ENCODE measurements at places on chromosomes 1 and 21.
A peak's percentile ranks its signal among the peaks of the same experiment; 100 is the strongest.

- peak; percentile 81 for DNase-seq
Observed at GRCh38 chr1:6991266-6991665, 206.0 kb downstream of the CAMTA1 start.

GRCh38 chr1:32981003-32981901 lies 16.6 kb upstream of the RNF19B start:
- DNase-seq = peak; percentile 84

GRCh38 chr1:32830092-32830852 lies 12.8 kb downstream of the S100PBP start:
- no peak for DNase-seq

DNA sequence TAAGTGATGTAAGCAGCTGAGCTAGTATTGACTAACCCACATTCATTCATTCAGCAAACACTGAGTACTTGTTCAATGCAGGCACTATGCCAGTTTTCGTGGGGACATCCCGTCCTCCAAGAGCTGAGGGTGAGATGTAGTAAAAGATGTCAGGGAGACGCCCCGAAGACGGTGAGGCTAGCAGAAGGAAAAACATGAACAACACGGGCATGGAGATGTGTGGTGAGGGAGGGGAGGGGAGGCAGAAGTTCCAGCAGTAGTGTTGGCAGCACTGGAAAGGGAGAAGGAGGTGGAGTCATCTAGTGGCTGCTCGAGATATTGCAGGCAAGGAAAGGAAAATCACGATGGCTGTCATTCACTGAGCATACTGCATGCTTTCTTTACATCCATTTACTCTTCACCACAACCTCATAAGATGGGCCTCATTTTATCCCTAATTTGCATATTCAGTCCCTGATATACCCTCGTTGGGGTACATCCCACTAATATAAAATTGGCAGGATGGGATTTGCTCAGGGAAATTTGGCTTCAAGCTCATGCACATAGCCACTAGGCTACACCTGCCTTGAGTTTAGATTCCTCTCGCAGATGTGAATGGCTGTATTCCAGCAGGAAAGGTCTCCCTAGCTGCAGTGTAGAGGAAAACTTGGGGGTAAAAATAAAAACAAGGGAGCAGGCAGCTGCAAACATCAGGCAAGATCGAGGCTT lies 14.5 kb downstream of the PDZK1IP1 start:
- DNase-seq = peak; percentile 64

DNA sequence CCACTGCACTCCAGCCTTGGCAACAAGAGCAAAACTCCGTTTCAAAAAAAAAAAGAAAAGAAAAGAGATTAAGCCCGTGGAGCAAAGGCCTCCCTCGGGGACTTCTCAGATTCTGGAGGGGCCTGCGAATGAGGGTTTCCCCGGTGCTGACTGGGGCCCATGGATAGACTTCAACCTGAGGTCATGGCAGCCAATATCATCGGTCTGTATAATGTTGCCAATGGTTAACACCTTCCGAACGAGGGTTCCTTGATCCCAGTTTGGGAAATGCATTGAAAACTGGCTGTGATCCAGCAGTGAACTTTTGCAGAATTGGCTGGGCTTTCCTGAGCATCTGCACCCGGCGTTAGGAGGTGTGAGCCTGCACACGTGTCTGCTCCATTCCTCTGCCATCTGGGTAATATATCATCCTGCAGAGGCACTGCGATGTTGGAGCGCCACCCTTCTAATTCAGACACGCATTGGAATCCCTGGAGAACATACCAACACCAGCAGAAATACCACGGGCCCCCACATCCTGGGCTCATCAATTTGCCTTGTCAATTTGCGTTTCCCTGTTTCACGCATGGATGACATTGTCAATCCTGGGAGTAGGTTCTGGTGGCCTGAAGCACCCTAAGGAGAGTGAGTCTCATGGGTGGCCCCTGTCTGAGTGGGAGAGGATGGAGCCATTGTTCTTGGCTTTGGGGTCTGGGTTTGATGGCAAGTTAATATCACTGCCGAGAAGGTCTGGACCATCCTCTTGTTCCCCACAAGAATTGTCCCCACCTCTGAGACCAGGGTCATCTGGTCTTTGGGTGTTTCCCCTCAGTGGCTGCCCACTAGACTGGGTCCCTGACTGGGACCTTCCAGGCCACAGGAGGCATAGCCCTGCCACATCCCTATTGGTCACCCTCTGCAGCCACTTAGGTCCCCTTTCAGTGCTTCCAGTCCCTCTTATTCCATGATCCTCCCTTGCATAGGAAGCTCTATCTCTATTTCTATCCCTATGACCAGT lies 441.0 kb downstream of the PTPRU start:
- DNase-seq = no peak

DNA sequence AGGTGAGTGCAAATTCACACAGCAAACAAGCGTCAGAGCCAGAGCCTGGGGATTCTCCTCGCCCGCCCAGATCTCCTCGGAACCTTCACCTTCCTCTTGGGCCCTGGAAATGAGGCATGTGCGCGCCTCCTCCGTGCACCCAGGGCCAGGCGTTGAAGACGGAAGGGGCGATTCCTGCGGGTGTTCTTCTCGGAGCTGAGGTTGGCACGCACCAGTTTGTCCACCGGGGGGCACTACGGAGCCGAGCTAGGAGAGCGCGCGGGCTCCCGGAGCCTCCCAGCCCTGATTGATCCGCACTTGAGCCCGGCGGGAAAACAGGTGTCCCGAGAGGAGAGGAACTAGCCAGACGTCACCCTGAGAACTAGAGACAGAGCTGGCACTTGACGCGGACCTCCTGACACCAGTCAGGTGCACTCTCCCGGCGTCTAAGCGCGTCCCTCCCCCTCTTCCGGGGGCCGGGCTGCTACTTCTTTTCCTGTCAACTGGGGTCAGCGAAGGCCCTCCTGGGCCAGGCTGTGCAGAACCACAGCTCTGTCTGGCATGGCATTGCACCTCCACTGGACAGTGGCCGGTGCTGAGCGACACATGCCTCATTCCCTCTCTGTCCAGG lies 18.3 kb upstream of the SERINC2 start:
- peak; percentile 75 for DNase-seq

GRCh38 chr1:59113876-59114457 lies 182.9 kb upstream of the FGGY start:
- DNase-seq = no peak

- no peak for DNase-seq
Observed at GRCh38 chr1:37657620-37658412, 23.1 kb upstream of the RSPO1 start.

- DNase-seq = no peak
Observed at GRCh38 chr21:42763581-42764442, 110.4 kb downstream of the PDE9A start.

- DNase-seq = peak; percentile 44
Observed at GRCh38 chr1:153587314-153587713, 21.7 kb upstream of the S100A2 start.

- DNase-seq = no peak
Observed at GRCh38 chr1:33273406-33273805, 17.1 kb downstream of the ZNF362 start.

DNA sequence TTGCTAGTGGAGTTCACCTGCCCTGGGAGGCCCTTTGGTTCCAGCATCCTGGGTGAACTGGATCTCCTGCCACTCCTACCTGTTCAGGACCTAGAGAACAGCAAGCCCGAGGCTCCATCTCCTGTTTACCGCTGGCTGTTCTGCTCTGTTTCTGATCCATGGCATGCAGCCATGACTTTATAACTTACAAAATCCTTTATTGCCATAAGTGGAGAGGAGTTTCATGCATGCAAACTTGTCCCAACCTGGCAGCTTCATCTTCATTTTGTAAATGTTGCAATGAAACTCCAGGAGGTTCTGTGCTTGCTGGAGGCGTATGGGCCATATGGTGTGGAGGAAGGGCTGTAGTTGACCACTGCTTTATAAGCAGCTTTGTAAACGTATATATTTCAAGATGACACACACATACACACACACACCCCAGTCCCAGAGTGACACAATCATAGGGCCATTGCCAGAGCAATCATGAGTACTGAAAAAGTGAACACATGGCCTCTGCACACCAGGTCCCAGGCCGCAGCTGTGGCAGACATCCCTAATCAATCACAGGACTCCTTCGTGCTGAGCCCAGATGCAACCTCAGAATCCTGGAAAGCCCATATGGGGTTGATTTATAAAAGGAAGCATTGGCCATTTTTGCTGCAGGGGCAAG lies 69.0 kb downstream of the UBIAD1 start:
- no peak for DNase-seq

DNA sequence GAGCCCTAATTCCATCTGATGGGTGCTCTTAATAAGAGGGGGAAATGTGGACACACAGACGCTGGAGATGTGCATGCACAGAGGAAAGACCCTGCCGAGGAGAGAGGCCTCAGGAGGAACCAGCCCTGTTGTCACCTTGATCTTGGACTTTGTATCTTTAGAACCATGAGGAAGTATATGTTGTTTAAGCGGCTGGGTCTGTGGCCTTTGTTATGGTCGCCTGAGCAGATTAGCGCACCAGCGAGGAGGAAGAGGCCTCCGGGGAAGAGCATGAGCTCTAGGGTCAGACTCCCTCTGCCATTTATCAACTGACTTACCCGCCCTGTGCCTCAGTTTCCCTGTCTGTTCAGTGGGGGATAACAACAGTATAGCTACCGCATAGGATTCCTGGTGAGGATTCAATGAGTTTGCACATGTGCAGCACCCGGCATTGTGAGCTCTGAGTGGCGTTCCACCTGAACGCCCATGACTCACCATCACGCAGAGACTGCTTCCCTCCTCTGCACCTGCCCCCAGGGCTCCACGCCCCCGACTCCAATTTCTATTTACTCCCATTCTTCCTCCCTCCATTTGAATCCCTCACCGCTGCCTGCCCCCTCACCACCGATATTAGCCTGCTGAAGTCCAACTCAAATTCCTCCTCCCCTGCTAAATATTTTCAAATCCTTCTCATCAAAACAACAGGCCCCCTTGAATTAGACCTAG lies 67.2 kb downstream of the ATP5PO start:
- no peak for DNase-seq

- no peak for DNase-seq
Observed at GRCh38 chr1:1221887-1222574, 8.1 kb upstream of the TNFRSF4 start.

DNA sequence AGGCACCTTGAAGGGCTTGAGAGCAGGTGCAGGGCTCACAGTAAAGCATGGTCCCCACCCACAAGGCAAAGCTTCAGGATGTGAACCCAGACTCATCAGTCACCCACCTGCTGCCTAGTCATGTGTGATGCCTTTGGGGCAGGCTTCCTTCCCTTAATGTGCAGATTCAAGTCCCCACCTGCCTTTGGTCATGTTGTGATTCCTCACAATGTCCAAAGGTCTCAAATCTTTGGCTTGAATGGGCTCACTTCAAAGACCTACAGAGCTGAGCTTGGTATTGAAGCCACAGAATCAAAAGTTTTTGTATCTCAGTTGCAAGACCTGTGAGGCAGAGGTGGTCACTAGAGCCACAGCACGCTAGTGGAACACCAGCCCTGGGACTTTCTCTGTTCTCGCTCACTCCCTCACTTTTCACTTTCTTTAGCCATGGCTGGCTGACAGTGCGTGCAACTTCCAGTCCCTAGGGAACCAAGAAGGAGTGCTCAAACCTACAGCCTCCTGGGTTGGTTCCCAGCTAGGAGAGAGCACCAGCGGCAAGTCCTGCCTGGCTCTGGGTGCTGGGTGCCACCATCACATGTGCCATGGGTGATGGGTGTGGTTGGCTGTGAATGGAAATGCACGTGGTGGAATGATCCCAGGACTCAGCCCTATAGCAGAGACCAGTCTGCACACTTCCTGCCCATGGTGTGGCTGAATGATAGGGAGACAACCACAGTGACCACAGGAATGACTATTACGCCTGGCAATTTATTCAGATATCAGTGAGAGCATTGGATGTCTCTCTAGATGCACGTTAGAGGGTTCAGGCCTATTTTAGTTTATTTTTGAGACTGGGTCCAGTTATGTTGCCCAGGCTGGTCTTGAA lies 26.4 kb upstream of the CLIC6 start:
- DNase-seq = peak; percentile 96

DNA sequence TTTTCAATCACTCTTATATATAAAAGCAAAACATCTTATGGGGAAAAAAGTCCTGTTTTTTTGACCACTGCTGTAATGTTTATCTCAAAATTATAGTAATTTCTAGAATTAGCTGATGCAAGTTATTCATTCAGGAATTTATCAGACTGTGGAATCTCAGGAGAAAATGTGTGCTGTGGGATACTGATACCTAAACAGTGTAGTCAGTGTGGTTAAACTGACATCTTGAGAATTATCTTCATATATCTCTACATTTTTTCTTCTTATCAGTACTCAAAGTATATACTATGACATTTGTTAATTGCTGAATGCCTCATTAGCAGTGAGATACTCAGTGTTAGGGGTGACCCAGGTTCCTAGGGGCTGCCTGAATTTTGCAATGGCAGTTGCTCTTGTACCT lies 839.3 kb downstream of the KCNT2 start:
- no peak for DNase-seq

- no peak for DNase-seq
Observed at GRCh38 chr1:231958448-231958847, 331.9 kb downstream of the DISC1 start.

DNA sequence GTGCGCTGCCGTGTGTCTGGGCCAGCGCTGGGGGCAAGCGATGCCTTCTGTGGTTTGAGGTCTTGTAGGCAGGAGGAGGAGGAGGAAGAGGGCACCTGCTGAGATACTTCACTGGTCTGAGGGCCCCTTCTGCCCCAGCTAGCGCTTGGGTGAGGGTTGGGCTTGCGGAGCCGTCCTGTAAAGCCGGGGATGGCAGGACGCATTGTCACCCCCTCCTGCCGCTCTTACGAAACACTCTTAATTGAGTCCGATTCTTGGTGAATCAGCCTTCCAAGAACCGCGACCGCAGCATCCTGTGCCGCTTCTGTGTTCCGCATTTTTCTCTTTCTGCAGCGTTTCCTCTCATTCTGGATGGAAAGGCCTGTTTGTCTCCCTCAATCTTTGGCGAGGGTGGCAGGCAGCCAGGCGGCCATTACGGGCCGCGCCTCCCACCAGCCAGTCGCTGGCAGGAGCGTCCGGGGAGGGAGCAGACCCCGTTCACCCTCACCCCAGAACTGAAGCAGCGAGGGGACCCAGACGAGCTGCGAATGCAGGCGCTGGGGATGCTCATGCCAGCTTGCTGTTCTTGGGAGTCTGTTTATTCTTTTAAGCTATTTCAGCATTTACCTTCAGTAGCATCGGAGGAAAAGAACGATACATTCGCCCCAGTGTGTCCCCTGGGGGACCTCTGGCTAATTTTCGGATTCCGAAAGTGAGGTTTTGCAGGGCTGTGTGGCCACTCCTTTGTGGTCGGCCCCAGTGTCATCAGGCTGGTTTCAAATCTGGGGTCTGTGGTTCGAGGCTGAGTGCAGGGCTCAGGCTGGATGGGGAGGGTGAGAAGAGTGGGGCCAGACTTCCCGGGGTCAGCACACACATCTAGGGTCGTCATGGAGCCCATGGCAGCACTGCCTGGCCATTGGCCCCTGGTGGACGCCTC lies 62.7 kb downstream of the SKI start:
- peak; percentile 95 for DNase-seq

GRCh38 chr21:46247699-46248421 lies 19.3 kb upstream of the LSS start:
- DNase-seq = no peak

DNA sequence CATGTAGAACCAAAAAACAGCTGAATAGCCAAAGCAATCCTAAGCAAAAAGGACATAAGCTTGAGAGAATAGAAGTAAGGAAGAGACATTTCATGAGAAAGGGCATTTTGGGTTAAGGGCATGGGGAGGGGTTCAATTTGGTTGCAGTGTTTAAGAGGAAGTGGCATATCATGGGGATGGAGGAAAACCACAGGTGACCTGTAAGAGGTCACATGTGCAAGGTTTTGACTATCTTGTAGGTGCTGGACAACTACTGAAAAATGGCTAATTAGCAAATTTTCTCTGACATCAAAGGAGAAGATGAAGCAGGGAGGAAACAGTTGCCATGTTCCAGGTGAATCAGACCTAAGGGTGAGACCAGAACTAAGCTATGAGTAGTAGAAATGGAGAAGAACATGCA lies 31.3 kb upstream of the ROR1 start:
- DNase-seq = no peak

GRCh38 chr1:118081387-118081786 lies 103.6 kb downstream of the SPAG17 start:
- no peak for DNase-seq
